AG09309 (cell line): ENCODE measurements at places on chromosomes 6 and 20.
A peak's percentile ranks its signal among the peaks of the same experiment; 100 is the strongest.

DNA sequence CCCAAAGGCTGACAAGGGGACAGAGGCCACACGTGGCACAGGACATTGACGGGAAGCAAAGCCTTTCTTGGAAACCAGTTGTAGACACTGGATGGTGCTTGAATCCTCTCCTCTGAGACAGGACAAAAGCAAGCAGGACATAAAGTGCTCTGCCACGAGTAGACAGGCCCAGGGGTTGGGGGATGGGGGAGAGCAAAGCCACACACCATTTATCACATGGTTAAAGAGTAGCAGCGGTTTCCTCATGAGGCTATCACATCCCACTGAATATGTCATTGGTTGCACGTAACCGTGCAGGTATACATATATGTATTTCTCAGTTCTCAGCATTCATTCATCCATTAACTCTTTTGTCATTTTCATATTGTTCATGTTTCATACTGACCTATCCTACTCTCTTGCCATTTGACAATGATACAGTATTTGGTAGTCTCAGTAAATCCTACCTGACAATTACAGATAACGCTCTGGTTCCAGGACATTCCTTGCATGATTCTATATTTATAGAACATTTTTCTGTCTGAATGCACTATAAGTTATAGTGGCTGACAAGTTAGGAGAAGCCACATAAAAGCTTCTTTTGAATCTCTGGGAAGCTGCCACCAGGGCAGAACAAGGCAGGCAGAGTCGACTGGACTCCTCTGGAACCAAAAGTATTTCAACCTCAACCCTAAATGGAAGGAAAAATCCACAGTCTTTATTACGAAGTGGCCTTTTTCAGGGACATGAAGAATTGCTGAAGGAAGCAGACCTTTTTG is 23.5 kb downstream of the METTL24 start:
- no peak for DNase-seq

DNA sequence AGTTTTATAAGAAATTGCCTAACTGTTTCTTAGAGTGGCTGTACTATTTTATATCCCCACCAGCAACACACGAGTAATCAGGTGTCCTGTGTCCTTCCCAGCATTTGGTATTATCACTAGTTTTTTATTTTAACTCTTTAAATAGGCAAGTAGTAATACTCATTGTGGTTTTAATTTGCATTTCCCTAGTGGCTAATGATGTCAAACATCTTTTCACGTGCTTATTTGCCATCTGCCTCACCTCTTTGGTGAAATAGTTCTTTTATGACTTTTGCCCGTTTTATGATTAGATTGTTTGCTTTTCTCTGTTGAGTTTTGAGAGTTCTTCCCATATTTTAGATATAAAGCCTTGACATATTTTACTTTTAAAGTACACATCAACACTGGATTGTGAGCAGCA is 57.8 kb downstream of the GCLC start:
- no peak for DNase-seq

DNA sequence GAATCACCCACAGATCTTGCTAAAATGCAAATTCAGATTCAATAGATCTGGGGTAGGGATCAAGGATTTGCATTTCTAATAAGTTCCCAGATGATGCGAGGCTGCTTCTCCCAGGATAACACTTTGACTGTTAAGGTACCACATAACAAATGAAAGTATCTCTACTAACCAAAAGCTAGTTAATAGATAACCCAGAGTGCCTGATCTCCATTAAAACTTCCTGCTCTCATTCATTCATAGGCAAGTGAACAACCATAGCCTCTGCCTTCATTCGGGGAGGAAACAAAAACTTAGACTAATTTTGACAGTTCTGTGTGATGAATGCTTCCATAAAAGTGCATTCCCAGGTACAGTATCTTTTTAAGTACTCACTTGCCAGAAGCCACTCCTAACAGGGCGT is 265.6 kb upstream of the BTBD3 start:
- DNase-seq = no peak

GRCh38 chr6:104428184-104428583 is 431.5 kb downstream of the HACE1 start:
- DNase-seq = no peak

DNA sequence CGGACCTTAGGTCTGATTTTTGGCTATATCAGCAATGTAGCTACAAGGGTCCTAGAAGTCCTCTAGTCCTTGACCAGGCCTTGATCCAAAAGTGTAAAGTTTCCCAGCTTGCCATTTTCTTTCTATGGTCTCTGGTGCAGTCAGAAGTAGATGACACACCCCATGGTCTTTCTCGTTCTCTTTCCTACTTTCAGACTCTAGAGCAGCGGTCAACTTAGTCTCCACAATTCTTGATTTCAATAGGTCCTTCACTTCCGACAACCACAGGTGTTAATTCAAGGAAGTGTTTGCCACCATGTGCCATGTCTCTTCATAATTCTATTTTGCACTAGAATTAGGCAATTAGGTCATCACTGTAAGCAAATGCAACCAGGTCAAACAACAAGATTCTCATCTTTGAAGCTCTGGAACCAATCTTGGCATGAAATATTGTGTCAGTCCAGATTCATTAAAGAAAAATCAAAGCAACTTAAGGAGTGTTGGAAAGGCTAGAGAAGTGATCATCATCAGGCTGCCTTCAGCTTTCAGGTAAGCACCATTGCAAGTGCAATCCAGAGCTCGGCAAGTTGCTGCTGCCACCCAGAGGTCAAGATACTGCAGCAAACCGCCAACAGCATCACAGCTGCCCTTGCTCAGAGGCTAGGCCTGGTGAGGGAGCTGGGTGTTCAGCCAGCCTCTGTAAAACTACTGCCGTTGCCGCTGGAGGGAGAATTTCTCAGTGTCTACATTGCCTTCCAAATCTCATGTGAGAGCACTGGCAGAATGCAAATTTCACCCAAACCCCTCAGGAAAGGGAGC is 5.6 kb upstream of the SYNE1 start:
- peak; percentile 31 for DNase-seq

- no peak for DNase-seq
Measured at GRCh38 chr6:89582669-89583325, 55.8 kb downstream of the LYRM2 start.

GRCh38 chr6:170287371-170287876 is 3.5 kb downstream of the DLL1 start:
- no peak for DNase-seq

- no peak for DNase-seq
Measured at GRCh38 chr6:7731294-7731693, 5.4 kb downstream of the BMP6 start.

- DNase-seq = no peak
Measured at GRCh38 chr20:481167-481566, 18.8 kb upstream of the TBC1D20 start.

DNA sequence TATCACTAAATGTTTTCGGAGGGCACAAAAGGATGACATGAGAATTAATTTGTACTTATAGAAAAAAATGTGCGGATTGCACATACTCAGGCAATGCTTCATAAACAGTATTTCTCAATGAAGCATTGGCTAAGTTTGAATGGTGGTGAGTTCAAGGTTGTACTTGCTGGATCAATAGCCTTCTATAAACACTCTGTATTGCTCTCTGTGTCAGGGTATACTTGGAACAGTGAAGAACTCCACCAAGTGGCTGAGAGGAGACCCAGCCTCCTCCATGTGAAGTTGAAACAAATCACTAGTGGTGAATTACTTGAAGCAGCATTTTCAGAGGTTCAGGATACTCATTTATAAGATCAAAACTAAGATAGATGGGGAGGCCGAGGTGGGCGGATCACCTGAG is 360.6 kb downstream of the RIMS1 start:
- no peak for DNase-seq

DNA sequence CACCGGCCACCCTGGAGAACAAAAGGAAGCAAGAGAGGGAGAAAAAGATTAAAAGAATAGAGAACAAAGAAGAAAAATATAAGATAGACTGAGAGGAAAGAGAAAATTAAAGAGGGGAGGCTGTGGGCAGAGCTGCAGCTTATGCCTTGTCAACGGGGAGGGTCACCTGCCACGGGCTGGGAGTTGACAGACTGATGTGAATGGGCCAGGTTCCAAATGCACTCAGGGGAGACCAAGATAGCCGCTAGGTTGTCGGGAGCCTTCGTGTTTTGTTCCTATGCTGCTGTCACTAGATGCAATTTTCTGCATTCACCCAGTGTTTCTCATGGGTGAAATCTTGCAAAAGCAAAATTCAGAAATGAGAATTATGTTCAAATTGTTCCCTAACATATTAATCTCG is 119.6 kb upstream of the MTHFD1L start:
- no peak for DNase-seq

- DNase-seq = no peak
Measured at GRCh38 chr6:163338671-163339405, 75.7 kb upstream of the QKI start.

DNA sequence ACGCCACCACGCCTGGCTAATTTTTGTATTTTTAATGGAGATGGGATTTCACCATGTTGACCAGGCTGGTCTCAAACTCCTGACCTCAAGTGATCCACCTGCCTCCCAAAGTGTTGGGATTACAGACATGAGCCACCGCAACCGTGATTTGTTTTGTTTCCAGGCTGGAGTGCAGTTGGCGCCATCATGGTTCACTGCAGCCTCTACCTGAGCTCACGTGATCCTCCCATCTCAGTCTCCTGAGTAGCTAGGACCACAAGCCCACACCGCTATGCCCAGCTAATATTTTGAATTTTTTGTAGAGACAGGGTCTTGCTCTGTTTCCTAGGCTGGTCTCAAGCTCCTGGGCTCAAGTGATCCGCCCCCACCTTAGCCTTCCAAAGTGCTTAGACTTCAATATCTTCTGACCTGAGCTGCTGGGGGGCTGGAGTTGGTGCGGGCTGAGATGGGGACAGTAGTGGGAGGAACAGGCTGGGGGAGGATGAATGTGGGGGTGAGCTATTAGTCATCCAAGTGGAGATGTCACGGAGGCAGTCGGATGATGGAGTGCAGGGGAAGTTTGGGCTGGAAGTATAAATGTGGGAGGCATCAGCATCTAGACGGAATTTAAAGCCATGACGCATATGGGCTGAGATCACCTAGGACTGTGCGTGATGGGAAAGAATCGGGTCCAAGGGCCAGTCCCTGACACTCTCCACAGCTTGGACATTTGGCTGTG is 23.1 kb upstream of the ZMYND8 start:
- DNase-seq = no peak

DNA sequence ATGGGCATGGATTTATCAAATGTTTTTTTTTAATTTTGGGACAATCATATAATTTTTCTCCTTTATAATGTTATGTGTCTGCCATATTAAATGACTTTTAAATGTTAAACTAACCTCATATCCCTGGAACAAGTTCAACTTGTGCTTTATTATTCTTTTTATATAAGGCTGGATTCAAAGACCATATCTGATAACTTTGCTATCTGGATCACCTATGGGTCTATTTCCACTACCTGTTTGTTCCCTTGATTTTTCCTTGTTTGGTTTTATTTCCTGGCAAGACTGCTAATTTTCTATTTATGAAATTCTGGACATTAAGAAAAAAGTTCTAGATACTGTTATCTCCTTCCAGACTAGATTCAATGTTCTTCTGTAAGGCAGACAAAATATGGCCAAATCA is 58.8 kb downstream of the TXNDC5 start:
- no peak for DNase-seq

DNA sequence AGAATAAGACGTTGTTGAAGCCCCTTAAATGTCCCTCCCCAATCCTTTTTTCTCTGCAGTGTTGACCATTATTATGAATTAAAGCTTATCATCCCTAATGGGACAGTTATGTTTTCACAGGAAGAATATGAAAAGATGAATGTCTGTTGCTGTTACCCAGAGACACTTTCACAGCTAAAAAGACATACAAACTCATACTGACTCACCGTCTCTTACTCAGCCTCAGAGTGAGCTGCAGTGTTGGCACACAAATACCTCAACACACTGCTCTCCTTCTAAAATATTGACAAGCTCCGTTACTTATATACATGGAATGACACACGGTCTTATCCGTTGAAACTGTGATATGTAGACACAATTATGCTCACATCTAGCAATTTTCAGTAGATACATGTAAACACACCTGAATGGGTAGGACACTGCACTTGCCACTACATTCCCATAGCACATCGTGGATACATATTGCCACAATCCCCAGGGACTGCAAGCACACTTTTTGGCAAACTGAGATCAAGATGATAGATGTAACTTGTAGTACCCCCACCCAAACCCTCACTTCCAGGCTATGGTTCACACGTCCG is 9.6 kb upstream of the SAPCD1 start:
- no peak for DNase-seq
